Vagina (tissue), 2 donors: ENCODE measurements at places on chromosomes 2 and 18.

- no peak for DNase-seq
These were observed 40.2 kb upstream of the NEB start for GRCh38 chr2:151774506-151774905.

- DNase-seq, result peak; percentile 40
These were observed 14.7 kb upstream of the ATP6V1B1 start for GRCh38 chr2:70921031-70921430.

- no peak for DNase-seq
These were observed 34.1 kb upstream of the HNMT start for GRCh38 chr2:137930146-137930545.

DNA sequence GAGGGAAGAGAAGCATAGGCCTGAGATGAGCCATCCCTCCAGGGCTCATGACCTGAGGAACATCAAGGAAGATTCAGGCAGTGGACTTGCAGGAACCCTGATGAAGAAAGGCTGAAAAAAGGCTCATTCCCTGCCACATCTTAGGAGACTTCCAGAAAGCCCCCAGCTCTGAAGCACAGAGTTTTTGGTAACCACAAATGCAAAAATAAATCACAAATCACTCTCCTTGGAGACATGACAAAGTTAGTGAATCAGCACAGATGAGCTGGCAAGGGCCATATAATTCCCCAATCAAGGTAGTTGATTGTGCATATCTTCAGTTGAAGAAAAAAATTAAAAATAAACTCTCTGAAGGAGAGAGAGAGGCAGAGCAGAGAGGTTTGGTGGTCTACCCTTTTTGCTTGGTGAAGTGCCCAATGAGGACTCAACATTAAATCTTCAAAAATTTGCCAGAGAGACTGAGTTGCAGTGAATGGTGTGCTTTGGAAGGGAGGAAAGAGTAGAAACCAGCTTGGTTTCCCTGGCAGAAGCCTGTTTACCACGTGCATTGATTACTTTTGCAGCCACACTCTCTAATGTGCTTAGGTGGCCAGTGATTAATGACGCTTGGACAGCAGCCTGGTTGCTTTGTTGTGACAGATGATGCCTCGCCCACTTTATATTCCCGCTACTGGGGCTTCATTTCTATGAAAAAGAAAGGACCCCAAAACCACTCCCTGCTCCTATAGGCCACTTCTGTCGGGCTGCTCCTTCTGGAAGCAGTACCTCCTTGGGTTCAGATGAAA, 257.4 kb upstream of the SLC14A2 start:
- no peak for DNase-seq

DNA sequence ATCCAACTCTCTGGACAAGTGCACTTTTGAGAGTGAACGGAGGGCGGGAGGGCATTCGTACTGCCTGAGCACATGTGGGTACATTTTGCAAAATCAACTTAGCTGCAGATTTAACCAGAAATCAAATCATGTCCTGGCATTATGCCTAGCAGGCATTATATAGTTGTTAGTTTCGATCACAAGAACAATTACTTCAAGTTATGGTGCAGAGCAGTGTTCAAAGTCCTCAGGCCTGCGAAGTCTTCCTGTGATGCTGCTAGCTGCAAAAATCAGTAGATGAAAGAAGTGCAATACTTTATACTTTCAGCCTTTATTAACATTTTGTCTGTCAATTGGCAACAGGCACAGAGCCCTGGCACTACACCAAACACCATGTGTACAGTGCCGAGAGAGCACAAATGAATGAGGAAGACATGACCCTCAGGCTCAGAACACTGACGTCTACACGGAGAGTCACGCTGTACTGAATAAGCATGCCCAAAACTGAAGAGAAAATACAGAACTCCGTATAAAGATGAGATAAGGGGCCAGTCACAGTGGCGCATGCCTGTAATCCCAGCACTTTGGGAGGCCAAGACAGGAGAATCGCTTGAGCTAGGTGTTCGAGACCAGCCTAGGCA, 92.1 kb upstream of the CREB1 start:
- DNase-seq, result no peak

GRCh38 chr2:46493971-46494250, 14.5 kb downstream of the TMEM247 start:
- peak; percentile 91 for DNase-seq

DNA sequence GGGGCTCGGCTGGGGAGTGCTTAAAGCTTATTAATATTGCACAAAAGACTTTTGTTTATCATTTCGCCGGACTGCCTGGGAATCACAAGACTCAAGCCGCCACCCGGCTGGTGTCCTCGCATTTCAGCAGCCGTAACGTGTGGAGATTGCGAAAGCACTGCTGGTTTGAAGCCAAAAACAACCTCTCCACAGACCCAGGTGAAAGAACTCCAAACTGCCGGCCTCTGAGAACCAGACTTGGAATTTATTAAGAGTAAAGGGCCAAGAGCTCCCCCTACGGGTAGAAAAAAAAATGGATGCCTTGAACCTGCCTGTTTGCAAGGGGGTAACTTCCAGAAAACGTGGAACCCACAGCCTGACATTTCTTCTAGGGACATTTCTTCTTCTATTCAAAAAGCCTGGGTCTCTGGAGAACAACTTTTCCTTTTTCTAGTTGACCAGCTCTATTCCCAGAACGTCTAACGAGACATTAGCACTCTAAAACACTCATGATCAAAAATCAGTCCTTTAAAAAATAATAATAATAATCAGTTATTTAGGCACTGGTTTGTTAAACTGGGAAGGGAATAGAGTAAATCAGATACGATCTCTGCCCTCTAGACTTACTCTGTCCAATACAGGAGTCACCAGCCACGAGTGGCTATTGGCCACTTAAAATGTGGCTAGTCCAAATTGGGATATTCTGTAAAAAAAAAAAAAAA, 216.3 kb downstream of the C1D start:
- no peak for DNase-seq

DNA sequence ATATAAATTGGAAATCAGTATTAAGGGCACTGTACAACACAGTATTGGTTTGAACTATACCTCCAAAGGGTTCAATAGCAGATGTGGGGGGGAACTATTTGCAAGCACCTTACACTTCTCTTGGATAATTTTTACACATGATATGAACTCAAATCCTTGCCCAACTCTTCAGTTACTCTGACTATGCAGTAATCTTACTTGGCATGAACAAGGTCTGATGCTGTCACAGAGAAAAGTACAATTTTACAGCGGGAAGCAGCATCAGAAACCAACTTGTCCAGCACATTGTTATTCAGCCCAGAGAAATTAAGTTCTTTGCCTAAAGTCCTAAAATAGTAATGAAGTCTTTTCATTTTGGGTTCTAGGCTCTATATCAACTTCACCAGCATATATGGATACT, 98.2 kb downstream of the ZNF521 start:
- no peak for DNase-seq

- no peak for DNase-seq
These were observed 119.7 kb upstream of the NFATC1 start for GRCh38 chr18:79275992-79276391.

- DNase-seq, result no peak
These were observed 60.7 kb downstream of the TTC27 start for GRCh38 chr2:32688541-32688940.

GRCh38 chr18:78960709-78961108, 18.9 kb upstream of the SALL3 start:
- no peak for DNase-seq

DNA sequence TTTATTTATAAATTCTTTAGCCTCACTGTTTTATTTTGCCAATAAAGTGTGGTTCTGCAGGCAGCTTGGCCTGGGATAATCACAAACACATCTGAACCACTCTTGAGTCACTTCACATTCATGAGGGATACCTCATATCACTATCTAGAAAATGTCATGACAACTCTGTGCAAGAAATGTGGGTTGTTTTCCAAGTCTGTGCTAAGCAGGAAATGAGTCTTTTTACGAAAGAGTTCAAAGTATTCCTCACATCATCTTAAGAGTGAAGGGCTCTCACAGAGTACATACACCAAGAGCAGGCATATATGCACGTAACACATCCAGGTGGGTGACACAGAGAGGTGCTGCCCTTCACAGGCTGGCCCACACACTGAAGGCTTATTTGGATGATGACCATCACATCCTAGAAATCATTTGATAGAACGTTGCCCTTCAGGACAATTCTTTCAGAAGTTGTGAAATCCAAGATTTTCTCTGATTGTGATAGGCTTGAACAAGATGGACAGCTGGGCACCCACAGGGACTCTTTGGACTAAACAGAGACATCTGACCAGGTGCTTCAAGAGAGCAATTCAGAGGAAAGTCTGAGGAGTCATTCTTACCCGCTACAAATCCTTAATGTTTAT, 811.1 kb upstream of the LRATD1 start:
- no peak for DNase-seq

DNA sequence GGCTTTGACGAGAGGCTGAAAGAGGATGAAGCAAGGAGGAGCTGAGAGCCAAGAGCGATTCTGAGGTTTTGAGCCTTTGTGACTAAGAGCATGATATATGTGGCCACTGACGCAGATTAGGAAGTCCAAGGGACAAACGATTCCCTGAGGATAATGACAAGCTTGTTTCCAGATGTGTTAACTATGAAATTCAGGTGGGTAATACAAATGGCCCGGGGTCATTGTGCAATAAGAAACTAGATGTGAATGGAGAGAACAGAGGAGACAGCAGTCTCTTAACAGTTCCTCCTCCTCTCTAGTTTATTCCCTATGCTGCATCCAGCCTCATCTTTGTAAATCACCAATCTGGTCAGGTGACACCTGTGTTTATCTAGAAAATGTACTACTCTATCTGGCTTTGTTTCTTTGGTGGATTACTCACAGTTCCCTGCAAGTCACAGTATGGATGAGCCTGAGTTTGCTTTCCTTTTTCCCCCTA, 84.2 kb downstream of the SOCS6 start:
- DNase-seq, result no peak

GRCh38 chr2:83081826-83082690, 1377.0 kb downstream of the SUCLG1 start:
- no peak for DNase-seq

- no peak for DNase-seq
These were observed 13.1 kb upstream of the ROCK2 start for GRCh38 chr2:11357428-11357972.

- no peak for DNase-seq
These were observed 28.3 kb upstream of the NT5DC4 start for GRCh38 chr2:112692495-112692911.

DNA sequence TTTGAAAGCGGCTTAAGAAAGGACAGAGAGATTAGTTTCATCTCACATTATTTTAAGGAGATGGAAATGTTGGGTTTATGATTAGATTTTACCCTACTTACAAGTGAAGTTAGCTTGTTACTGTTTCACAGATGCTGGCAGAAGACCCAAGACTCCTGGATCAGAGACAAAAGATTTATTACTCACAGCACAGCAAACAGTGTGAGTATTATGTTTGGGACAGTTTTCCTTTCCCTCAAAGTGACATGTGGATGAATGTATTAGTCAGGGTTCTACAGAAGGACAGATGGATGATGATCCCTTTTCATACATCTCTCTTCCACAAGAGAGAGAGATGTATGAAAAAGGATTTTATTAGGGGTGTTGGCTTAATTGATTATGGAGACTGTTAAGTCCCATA, 281.8 kb upstream of the CDH2 start:
- DNase-seq, result no peak

DNA sequence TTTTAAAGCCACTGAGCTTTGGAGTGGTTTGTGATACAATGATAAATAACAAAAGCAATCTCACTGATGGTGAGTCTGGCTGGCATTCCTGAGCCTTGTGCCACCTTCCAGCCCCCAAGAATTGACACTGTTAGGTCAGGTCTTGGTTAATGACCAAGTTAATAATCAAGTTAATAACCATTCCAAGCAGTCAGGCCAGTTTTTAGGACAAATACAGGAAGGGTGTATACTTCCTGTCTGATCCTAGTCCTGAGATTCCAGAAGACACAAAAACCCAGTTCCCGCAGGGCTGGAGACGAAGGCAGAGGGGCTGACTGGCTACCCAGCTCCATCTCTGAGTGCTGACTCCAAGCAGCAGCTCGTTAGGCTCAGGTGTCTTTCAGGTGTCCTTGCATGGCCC, 74.6 kb upstream of the LAPTM4A start:
- no peak for DNase-seq

GRCh38 chr2:182636699-182637098, 79.4 kb upstream of the DNAJC10 start:
- DNase-seq, result no peak

- no peak for DNase-seq
These were observed 945.1 kb upstream of the PIK3C3 start for GRCh38 chr18:41009926-41010325.

GRCh38 chr2:17630089-17630488, 89.6 kb downstream of the VSNL1 start:
- DNase-seq, result no peak

DNA sequence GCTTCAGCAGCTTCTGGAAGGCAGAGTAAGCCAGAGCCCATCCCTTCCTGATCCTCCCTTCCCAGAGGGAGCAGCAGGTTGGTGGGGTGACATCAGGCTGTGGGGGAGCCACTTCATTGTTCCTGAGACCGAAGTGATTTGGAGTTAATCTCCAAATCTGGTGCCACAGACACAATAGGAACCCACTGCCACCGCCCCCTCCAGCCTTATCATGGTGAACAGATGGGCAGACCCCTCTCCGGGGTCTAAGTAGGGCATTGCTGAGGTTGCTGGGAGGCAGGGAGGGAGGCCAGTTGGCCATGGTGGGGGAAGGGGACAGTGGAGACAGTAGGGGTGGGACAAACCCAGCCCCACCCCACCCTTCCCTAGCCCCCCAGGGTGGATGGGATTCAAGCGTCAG, 25.6 kb upstream of the SLC35F6 start:
- DNase-seq, result no peak

GRCh38 chr2:168453404-168453803, 2.7 kb upstream of the CERS6 start:
- DNase-seq, result no peak

GRCh38 chr2:112805542-112805941, 21.2 kb upstream of the IL1A start:
- DNase-seq, result no peak

GRCh38 chr2:159867567-159868361, 69.8 kb upstream of the CD302 start:
- no peak for DNase-seq

DNA sequence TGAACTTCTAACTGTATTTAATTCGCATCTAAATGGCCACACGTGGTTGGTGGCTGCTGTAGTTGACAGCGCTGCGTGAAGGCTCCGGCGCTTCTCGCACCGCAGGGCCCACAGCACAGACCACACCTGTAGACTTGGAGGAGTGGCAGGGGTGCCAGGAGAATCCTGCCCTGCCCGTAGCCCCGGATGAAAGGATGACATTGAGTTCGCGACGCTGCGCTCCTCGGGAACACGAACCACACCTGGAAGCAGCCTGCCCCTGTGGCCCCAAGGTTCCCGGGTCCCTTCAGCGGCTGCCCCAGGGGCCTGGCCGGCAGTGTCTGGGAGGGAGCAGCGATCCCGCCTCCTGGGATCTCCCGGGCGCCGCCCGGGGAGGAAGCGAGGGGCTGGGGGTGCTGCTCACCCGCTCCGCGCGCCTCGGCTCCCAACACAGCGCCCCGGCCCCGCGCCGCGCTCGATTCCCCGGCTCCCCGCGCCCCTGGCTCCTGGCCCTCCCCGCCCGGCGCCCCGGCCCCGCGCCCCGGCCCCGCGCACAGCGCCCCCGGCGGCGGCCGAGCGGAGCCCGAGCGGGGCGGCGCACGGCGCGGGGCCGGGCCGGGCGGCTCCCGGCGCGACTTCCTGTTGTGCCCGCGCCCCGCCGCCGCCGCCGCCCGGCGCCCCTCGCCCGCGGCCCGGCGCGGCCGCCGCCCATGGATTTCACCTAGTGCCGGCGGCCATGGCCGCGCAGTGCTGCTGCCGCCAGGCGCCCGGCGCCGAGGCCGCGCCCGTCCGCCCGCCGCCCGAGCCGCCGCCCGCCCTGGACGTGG, at the start of gene RNPEPL1:
Gene RNPEPL1, plus strand, starts transcription at position 613 of the 806 bp plus-strand sequence. Its CDS starts 103 bp downstream, at position 716.
- DNase-seq, result no peak

- DNase-seq, result no peak
These were observed 586.4 kb upstream of the REG3G start for GRCh38 chr2:78439122-78439521.
